ENCODE measurements at places on chromosomes 2 and 18. TPM values are rescaled to one million over a fixed set of nuclear protein-coding genes. Genes with fewer than 3 reads are reported as not detected.

Gene OSBPL1A
- total RNA-seq: 9.6 TPM

Gene RGPD3
- total RNA-seq: 0.05 TPM

Gene ARHGAP25
- total RNA-seq: not detected

Gene MC5R
- not detected for total RNA-seq

Gene IL37
- total RNA-seq: not detected

Gene DDX18
- total RNA-seq: 50.1 TPM

Gene EVX2
- not detected for total RNA-seq
